Activated CD4-positive, alpha-beta T cell treated with anti-CD3 and anti-CD28 coated beads, Interleukin-2, Interleukin-6, amounts not matched to agents 100 ng/mL and 50 ng/mL, durations not matched to agents 16 hours and 8 hours (primary cell): ENCODE measurements at places on chromosomes 11 and 22.

GRCh38 chr22:38710351-38710750, 4.6 kb downstream of the GTPBP1 start:
- DNase-seq, result no peak

- DNase-seq, result no peak
Observed at GRCh38 chr11:70802185-70802584, 403.9 kb downstream of the CTTN start.

DNA sequence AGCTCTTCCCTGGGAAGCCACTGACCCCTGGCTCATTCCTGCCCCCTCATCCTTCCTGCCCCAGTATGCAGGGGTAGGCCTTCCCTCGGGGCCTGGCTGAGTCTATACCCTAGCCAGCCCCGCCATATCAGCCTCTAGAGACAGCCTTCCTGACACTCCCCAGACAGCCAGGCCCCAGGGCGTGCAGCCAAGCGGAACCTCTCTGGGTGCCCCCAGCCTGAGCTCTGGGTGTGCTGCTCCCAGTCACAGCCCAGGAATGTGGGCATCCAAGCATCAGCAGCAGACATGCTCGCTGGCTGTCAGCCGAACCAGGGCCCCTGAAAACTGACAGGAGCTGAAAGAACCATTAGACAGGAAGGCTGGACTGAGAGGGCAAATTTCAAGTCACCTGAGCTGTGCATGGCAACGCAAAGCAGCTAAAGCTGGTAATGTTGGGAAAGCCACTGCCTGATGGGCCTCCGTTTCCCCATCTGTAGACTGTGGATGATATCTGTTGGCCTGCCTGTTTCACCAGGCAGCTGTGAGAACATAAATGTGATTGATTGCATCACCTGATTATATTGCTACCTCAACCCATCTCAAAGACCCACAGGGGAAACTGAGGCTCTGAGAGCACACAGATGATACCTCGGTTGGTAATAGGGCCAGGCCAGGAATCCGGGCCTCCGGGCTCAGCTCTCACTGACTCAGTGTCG, 93.2 kb downstream of the LRRC32 start:
- no peak for DNase-seq

DNA sequence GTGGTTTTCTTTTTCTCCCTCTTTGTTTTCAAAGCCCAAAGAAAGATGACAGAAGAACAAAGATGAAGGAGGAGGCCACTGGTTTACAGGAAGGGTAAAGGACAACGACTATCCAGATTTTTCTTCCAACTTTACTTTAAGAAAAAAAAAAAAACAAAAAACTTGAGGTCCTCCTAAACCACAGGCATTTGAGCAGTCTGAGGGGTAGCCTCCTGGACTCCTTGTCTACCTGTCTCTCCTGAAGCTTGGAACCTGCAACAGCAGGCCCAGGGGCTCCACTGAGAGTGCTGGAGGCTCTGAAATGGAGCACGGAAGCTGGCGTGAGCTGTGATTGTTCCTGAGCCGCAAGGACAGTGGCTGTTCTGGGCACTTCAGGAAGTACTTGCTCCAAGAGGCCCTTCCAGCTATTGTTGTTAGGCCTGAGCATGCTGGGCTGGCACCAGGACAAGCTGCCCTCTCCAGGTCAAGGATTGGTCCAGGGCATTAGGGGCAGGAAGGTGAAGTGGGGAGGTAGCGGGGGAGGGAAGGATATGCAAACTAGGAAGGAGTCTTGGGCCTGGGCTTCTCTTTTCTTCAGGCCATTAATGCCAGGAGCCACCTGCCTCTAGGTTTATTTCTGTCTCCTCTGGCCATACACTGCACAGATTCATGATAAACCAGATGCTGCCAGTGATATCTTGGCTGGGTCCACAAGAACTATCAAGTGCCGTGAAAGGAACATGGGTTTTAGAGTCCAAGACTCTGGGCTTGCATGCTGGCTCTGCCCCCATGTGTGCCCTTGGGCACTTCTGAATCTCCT, 147.3 kb downstream of the CCDC34 start:
- no peak for DNase-seq

- no peak for DNase-seq
Observed at GRCh38 chr11:62707277-62707861, at the start of the genes BSCL2 and GNG3. Gene BSCL2, minus strand, starts transcription at chr11:62707424. Its CDS starts 229 bp downstream, at chr11:62707195. Gene GNG3, plus strand, starts transcription at chr11:62707676. Its CDS starts 620 bp downstream, at chr11:62708296.

- no peak for DNase-seq
Observed at GRCh38 chr11:59459916-59460315, 3.2 kb downstream of the OR4D6 start.

DNA sequence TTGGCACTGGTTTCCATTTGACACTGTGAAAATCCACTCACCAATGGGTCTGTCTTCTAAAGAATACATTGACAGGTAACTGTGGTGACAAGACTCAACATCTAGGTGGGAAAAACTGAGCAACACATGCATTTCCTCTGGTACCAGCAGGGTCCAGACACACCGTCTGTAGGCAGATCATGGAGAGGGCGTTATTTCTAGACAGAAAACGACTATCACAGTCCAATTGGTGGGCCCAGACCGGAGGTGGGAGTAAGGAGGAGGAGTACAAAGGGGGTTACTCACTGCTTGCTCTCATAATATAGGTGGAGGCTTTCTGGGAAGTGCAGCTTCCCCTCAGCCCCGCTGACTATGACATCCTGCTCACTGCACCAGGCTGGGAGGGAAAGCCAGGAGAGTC, 9.9 kb downstream of the OVCH2 start:
- no peak for DNase-seq

- peak; percentile 54 for DNase-seq
Observed at GRCh38 chr22:38572065-38572464, 2.1 kb upstream of the DMC1 start.

DNA sequence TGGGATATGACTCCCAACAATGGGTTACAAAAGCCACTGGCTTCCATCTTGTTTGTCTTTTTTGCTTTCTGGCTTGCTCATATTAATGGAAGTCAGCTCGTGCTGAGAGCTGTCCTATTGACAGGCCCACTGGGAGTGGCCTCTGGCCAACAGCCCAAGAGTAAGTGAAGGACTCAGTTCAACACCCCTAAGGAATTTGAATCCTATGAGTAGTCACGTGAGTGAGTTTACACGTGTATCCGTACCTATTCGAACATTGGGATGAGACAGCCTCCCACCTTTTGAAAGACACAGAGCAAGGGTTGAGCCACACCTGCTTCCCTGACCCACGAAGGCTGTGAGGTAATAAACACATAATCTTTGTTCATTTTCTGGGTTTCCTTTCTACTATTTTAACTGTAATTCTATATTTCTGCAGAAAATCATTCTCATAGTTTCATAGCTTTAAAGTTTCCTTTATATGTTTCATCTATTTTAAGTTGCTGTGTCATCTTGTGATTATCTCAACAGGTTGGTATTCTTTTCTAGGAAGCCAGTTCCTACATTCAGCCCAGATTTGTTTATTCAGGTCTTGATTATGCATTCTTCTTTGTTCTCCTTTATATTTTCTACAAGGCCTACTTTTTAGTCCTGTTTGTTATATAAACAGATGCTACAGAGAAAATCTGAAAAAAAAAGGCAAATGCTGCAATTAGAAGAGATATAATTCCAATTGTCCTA, 802.3 kb downstream of the CNTN5 start:
- no peak for DNase-seq

DNA sequence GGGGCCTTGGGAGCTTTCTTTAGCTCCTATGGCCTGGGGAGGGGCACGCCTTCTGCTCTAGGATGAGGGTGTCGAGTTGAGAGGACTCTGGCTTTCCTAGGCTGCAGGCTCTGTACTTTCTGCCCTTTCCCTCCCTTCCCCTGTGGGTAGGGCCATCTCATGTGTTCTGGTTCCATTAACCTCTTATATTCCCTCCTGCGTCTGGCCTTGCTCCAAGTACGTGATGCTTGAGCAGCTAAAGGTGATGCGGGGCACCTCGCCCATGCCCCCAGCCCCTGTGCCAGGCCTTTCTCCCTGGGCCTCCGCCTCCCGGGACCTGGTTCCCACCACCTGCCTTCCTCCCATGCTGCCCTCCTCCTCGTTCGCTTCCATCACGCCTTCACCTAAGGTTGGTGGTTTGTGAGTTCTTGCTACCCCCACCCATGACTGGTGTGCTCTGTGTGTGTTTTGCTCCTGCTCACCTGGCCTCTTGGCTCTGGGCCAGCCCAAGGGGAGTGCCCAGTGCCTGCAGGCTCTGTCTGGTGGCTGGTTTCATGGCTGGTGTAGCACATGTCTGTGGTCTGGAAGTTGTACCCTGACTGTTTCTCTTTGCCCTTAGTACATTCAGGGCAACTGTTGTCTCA, 34.1 kb downstream of the PHLDB1 start:
- no peak for DNase-seq

GRCh38 chr22:31105282-31105929, 2.0 kb downstream of the SELENOM start:
- no peak for DNase-seq

DNA sequence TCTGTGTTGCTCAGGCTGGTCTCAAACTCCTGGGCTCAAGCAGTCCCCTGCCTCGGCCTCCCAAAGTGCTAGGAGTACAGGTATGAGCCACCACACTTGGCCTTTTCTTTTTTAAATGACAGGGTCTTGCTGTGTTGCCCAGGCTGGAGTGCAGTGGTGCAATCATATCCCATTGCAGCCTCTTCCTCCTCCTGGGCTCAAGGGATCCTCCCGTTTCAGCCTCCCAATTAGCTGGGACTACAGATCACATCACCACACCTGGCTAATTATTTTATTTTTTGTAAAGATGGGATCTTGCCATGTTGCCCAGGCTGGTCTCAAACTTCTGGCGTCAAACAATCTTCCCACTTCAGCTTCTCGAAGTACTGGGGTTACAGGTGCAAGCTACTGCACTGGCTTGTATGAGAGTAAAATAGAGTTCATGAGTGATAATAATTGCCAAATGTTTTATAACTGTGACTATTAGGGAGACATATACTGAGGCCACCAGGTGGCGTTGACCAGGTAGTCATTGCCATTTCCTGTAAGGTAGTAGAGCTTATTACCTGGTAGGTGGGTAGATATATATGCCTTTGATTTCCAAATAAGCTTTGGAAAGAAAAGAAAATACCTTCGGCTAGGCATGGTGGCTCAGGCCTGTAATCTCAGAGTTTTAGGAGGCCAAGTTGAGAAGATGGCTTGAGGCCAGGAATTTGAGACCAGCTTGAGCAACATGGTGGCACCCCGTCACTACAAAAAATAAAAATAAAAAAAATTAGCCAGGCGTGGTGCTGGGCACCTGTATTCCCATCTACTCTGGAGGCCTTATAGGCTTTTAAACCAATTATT, 5.4 kb downstream of the FDX1 start:
- DNase-seq, result no peak

GRCh38 chr22:39097098-39098020, at the start of gene APOBEC3H:
Gene APOBEC3H, plus strand, starts transcription at chr22:39097244. Its CDS starts 3,035 bp downstream, at chr22:39100279.
- peak; percentile 67 for DNase-seq

GRCh38 chr22:24051568-24051967, 40.5 kb downstream of the CABIN1 start:
- no peak for DNase-seq

- DNase-seq, result no peak
Observed at GRCh38 chr22:26139310-26139709, 30.0 kb upstream of the SEZ6L start.

GRCh38 chr11:122696662-122697061, 41.1 kb downstream of the UBASH3B start:
- DNase-seq, result peak; percentile 74

DNA sequence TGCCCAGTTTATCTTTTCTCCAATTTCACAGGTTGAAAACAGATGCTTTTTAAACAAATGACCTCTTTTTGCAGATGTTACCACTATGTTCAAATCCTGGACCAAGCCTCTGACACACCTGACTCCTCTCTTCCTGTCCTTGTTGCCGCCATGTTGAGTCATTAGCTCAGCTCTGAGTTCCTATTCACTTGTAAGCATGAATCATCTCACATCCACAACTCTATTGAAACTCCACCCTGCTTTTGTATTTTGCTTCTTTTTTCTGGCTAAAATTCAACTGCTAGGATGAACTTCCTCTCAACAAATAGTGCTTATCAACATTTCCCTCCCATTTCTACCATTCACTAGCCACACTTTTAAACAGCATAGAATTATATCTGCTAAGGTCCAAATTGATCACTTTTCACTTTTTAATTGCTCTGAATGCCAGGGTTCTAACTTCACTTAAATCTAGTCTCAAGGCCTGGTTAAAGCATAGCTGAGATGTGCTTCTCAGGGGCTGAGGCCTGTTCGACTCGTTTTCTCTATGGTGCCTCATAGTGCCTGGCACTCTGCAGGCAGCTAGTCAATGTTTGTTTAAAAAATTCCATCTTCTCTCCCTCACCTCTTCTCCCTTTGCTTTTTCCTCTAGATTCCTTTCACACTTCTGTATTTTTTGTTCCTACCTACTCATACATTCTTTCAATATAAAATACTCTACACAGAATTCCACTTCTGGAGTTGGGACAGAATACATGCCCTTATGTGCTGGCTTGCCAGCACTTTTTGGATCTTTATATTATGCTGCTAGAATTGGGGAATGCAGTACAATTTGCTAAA, 3.9 kb downstream of the JOSD1 start:
- peak; percentile 74 for DNase-seq

DNA sequence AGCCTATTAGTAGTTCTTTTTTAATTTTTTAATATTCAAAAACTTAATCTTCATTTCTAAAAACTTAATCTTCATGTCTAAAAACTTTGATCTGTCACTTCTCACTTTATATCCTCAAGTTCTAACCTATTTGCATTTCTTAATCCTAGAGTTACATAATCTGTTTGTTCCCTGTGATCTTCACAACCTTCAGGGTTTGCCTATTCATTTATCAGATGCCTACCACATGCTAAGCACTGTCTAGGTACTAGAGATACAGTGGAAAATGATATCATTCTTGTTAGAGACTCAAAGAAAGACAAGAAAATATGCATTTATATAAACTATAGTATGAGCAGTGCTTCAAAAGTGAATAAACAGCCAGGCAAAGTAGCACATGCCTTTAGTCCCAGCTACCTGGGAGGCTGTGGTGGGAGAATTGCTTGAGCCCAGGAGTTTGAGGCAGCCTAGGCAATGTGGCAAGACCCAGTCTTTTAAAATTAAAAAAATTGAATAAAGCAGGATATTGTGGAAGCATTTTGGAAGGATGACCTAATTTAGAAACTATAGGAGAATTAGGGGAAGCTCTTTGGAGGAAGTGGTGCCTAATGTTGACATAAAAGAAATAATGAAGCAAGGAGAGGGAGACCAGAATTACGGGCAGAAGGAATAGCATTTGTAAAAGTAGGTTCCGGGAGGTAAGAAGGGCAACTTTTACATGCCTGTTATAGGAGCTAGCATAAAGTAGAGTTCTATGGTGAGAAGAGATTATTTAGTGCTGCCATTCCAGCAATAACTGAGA, 54.4 kb upstream of the GRK2 start:
- no peak for DNase-seq

DNA sequence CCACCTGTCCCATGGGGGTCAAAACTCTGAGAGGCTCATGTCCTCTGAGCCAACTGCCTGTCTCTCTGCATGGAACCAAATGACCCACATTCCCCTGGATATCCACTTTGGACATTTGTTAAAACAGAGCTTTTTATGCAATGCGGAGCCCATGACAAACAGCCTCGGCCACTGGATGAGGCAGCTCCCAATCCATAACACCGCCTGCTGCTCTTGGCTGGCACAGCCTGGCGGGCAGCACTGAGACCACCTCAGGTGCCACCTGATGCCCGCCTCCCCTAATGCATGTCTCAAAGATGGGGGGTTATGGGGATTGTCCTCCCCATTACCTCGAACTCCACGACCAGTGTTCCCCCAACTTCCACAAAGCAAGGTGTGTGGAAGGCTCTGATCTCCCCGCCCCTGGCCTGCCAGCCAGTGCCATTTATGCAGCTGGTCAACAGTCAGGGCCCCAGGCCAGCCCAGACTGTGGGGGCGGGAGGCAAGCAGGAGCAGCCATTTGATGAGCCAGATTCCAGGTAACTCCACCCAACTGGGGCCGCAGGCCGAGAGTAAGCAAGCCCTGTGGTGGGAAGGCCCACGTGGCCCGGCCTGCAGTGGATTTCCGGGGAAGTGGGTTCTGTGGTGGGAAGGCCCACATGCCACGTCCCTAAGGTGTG, 84.2 kb downstream of the PHF21B start:
- DNase-seq, result no peak

- no peak for DNase-seq
Observed at GRCh38 chr11:83069441-83070043, 2.2 kb downstream of the RAB30 start.
